ENCODE measurements at places on chromosomes 4 and X.

GRCh38 chrX:151776181-151776731 lies 41.7 kb downstream of the CNGA2 start:
- no peak for DNase-seq

DNA sequence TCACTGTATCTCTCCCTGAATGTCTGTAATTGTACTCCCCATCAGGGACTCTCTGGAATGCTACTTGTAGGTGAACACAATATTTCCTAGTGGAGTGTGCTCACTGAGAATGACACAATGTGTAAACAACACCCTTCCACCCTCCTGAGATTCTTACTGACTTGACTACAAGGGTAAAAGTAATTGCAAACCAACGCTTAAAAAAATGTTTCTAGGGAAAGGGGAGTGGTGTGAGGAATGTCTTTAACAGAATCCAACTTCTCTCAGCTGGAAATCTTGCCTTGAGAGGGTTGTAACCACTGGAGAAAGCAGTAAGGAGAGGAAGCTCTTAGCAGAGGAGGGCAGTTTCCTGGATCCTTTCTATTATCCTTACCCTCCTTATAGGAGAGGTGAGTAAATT lies 5.1 kb upstream of the RAPGEF2 start:
- DNase-seq = no peak

DNA sequence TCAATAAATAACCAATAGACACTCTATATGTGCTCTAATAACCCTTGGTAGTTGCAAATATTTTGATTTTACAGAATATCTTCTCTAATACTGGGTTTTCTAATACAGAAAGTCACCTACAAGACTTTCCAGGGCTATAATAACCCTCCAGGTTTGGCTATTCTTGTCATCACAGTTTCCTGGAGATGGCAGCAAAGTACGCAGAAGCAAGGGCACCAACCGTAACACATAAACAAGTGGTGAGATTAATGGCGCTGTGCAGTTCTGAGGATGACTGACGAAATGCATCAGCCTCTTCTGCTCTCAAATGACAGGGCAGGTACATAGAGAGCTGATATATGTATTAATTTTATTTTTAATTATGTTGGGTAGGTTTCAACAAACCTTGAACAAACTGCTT lies 122.4 kb downstream of the C4orf33 start:
- DNase-seq = no peak

DNA sequence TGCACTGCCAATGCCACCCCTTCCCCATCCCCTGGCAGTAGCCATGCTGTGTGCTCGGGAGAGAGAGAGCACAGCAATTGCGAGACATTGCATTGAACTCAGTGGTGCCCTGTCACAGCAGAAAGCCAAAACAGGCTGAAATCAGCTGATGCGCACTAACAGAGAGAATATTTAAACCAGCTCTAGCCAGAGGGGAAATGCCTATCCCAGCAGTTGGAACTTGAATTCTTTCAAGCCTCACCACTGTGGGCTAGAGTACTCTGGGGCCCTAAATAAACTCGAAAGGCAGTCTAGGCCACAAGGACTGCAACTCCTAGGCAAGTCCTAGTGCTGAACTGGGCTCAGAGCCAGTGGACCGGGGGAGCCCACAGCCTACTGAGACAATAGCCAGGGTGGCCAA lies 17.7 kb upstream of the RP2 start:
- DNase-seq = no peak

Data from stimulated activated CD8-positive, alpha-beta memory T cell treated with anti-CD3 and anti-CD28 coated beads, Interleukin-2, amount 100 ng/mL, for 48 hours (primary cell).